ENCODE measurements at places on chromosomes 5 and 9. TPM values are rescaled to one million over a fixed set of nuclear protein-coding genes. Genes with fewer than 3 reads are reported as not detected.

Gene NEUROG1
- total RNA-seq = not detected

Gene NME5
- under 0.01 TPM for total RNA-seq

DNA sequence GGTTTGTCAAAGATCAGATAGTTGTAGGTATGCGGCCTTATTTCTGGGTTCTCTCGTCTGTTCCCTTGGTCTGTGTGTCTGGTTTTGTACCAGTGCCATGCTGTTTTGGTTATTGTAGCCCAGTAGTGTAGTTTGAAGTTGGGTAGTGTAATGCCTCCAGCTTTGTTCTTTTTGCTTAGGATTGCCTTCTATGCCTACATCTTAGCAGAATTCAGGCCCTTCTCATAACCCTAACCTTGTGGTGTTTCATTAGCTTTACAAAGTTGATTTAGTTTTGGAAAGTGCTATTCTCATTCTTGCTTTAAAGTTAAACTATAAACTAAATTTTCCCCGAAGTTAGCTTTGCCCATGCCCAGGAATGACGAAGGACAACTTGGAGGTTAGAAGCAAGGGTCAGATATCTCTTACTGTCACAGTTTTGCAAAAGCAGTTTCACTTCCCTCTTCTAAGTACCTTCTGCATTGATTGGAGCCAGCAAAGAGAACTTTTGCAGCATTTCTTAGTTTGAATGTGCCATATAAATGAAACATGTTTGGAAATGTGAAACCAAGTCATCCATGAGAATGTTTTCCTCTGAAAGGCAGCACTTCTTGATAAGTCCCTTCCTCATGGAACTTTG, 274.3 kb upstream of the DMRT1 start:
- no peaks in the 10 kb centered on the region for H3K4me1 ChIP-seq
- no peaks in the 10 kb centered on the region for H3K36me3 ChIP-seq
- no peak for DNase-seq
- H3K27ac ChIP-seq = no peak overlapping the region

DNA sequence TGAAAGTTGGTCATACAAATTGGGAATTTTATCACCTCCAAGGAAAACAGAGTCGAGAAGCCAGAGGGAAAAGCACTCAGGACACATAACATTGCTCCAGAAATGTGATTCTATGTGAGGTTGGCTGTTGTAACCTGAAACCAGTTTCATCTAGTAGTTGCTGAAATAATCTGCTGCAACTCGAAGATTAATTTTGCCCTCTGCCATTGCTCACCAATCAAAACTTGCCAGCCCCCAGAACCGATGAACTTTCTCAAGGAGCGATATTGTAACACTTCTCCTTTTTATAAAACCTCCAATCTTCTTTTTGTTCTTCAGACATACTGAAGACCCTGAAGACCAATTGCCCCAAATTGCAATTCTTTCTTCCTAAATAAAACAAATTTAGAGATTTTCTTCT, 31.1 kb downstream of the C5orf58 start:
- DNase-seq = no peak
- H3K36me3 ChIP-seq = no peaks in the 10 kb centered on the region
- H3K27me3 ChIP-seq = peaks cover 4% of the 10 kb centered on the region

DNA sequence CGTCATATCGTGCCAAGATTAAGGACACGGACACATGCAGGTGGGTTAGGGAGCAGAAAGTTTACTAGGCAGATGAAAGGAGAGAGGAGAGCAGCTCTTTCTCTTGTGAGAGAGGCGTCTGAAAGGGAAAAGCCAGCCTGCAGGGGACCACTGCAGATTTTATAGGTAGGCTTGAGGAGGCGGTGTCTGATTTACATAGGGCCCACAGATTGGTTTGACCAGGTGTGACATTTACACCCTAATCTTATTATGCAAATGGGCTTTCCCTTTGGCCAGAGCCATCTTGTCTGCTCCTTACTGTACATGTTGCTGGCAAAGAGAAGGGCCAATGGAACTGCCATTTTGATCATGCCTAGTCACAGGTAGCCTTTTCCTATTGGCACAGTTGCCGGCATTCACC, 137.2 kb upstream of the TAF11L2 start:
- DNase-seq = no peak
- no peaks in the 10 kb centered on the region for H3K36me3 ChIP-seq
- no peaks in the 10 kb centered on the region for H3K27me3 ChIP-seq
- peaks cover 6% of the 10 kb centered on the region for H3K4me1 ChIP-seq

- no peaks in the 10 kb centered on the region for H3K27me3 ChIP-seq
- peak; percentile 41 for DNase-seq
- no peak overlapping the region for H3K4me3 ChIP-seq
- H3K36me3 ChIP-seq = peaks cover 3% of the 10 kb centered on the region
- no peak overlapping the region for H3K27ac ChIP-seq
Measured at GRCh38 chr9:6686396-6686795, 40.9 kb upstream of the GLDC start.

- H3K36me3 ChIP-seq = no peaks in the 10 kb centered on the region
- peaks cover 27% of the 10 kb centered on the region for H3K27me3 ChIP-seq
- DNase-seq = no peak
- H3K27ac ChIP-seq = no peak overlapping the region
Measured at GRCh38 chr9:126125177-126125576, 201.5 kb upstream of the MVB12B start.

DNA sequence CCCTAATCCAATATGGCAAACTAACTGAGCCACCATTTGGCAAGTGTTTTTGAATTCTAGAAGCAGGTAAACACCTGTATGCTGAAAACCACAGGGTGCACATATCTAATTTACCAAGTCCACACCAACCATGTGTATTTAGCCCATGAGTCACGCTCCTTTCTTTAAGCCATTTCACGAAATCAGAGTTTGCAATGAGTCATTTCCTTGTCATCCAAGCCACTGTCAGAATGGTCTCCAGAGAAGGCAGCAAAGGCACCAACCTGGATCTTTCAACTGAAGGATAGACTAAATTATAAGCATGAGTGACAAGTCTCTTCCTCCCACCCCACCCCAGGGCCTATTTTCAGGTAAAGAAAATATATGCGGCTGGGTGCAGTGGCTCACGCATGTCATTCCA, 110.0 kb downstream of the PAX5 start:
- H3K4me1 ChIP-seq = no peaks in the 10 kb centered on the region
- no peak overlapping the region for H3K4me3 ChIP-seq
- H3K27ac ChIP-seq = no peak overlapping the region
- peak; percentile 81 for DNase-seq
- peaks cover 9% of the 10 kb centered on the region for H3K27me3 ChIP-seq

- H3K36me3 ChIP-seq = no peaks in the 10 kb centered on the region
- no peaks in the 10 kb centered on the region for H3K4me1 ChIP-seq
- no peak overlapping the region for H3K4me3 ChIP-seq
- no peak overlapping the region for H3K27ac ChIP-seq
- no peaks in the 10 kb centered on the region for H3K27me3 ChIP-seq
Measured at GRCh38 chr5:83531661-83532060, 60.1 kb downstream of the VCAN start.
